ENCODE measurements at places on chromosomes 2 and 18.

GRCh38 chr2:231360881-231361371 is 34.6 kb upstream of the B3GNT7 start:
- DNase-seq = no peak

DNA sequence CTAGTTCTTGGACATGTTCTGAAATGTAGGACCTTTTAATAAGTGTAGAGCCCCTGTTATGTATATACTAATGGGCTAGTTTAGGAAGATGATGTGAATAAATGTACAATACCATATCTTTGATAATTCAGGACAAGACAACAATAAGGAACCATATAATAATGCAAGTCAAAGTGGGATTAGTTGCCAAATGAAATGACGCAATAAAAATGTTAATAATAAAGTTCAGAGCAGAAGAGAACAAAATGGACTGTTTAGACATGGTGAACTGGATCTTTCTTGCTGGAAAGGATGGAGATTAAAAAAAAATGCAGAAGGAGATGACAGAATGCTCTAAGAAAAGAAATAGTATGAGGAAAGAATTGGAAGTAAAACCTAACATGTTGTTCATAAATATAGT is 43.7 kb downstream of the MMADHC start:
- no peak for DNase-seq

GRCh38 chr2:36839976-36840617 is 126.2 kb downstream of the STRN start:
- no peak for DNase-seq

GRCh38 chr2:222882484-222882928 is 21.7 kb downstream of the ACSL3 start:
- DNase-seq = no peak
